ENCODE measurements at places on chromosomes 2 and 18.
A peak's percentile ranks its signal among the peaks of the same experiment; 100 is the strongest.

GRCh38 chr2:189179570-189179950 lies at the start of gene COL5A2:
Gene COL5A2 (minus strand): TSS chr2:189179761. CDS start chr2:189179604, 157 bp downstream.
- DNase-seq = no peak

- no peak for DNase-seq
Observed at GRCh38 chr18:52387175-52387574, 47.2 kb downstream of the DCC start.

DNA sequence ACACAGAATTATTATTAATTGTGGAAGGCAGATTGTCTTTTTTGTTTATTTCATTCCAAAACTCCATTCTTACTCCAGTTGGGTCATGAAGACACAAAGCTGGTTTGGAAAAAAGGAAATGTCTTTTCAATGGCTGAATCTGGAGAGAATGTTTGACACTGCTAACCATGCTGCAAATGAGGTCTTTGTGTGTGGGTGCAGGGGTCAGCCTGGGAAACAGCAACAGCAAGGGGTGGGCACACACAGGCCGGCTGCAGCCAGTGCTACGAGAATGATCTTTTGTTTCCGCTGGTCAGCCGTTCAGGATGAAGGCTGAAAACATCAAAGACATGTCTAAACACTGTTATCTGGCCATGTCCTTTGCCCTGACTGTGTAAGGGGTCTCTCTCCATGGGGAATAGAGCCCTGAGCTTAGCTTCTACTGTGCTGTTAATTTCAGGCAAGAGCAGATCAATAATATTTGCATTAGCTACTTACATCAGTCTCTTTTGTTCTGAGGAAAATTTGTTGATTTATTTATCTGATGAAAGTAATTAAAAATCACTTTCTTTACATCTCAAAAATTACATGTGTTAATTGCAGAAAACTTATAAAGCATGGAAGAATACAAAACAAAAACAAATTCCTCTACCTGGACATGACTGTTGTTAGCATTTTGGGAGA lies 33.3 kb upstream of the E2F6 start:
- DNase-seq = no peak

GRCh38 chr2:135198481-135198880 lies 146.4 kb downstream of the RAB3GAP1 start:
- DNase-seq = no peak

GRCh38 chr2:59713577-59713976 lies 839.9 kb downstream of the BCL11A start:
- DNase-seq = no peak

DNA sequence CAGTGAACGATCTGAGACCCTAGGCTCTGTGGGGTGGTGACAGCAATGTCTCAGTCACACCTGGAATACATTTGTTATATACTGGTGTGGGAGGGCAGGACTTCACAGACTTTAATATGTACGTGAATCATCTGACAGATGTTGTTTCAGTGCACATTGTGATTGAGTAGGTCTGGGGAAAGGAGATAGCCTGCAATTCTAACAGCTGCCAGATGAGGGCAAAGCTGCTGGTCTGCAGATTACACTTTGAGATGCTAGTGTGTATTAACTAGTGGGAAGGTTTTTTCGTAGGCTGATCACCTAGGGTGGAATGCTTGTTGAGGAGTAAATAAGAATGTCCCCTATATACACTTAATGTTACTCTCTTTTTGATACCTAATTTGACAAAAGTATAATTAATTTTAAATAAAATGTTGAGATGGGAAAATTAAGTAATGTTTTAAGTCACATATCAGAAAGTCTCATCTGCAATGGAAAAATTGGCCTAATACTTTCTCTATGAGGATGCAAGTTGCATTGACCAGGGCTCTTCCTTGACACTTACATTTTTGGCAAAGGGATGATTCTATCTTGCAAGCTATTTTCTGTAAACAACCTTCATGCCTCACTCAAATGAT lies 496.9 kb upstream of the HNMT start:
- peak; percentile 35 for DNase-seq

- DNase-seq = no peak
Observed at GRCh38 chr2:10140841-10141610, 18.5 kb downstream of the RRM2 start.

GRCh38 chr2:62495761-62496160 lies 10.2 kb downstream of the TMEM17 start:
- no peak for DNase-seq

DNA sequence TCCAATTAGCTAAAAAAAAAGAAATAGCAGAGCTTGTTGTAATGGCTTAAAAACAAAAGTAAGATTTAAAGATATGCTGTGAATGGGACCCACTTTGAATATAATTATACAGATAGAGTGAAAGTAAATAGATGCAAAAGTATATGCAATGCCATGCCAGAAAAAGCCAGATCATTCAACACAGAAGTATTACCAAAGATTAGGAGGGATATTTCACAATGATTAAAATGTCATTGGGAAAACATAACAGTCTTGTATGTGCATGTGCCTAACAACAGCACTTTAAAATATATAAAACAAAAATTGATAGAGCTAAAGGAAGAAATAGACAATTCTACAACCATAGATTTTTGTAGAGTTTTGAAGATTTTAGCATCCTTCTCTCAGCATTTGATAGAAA lies 19.9 kb upstream of the SIGLEC15 start:
- no peak for DNase-seq

GRCh38 chr2:97348265-97348664 lies 235.3 kb downstream of the ANKRD36 start:
- DNase-seq = no peak

DNA sequence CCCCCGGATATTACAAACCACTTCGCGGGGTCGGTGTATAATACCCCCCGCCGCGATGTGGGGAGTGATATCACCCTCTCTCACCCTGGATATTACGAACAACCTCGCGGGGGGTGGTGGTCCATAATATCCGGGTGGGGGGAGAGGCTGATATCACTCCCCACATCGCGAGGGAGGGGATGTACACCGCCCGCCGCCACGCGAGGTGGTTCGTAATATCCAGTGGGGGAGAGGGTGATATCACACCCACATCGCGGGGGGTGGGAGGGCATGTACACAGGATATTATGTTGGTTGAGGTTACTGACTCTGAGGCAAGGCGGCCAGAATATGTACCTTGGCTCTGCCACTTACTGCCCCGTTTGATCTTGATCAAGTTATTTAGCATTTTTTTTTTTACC lies 14.8 kb upstream of the CWC22 start:
- no peak for DNase-seq

DNA sequence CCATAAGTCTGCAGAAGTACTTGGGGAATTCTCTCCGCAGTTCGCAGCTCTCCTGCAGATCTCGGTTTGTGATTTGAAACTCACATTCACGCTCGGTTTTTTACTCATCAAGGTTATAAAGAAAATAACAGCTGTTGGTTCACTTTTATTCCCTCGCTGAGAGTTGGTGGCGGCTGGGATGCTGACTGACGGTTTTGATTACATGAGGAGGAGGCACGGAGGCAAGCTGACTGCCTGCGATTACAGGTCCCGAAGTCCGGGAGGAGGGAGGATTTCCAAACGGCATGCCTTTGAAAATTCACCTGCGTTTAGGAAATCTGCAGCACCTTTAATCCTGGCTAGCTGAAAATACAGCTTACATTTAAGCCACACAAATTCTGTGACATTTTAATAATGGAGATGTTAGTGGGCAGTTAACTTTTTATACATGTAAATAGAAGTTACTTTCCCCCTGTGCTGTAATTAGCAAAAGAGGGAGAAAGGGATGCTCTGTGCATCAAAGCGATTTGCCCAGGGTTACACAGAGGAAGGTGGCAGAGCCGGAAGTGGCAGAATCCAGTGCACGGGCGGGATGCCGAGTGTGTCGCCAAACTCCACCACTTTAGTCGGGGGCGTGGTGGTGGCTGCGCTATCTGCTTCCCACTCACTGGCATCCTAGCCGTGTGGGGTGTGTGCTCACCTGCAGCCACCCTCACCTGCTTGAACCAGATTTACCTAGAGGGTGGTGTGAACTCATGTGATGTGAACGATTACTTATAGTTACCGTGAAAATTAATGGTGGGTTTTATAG lies 14.7 kb downstream of the AGAP1 start:
- no peak for DNase-seq

DNA sequence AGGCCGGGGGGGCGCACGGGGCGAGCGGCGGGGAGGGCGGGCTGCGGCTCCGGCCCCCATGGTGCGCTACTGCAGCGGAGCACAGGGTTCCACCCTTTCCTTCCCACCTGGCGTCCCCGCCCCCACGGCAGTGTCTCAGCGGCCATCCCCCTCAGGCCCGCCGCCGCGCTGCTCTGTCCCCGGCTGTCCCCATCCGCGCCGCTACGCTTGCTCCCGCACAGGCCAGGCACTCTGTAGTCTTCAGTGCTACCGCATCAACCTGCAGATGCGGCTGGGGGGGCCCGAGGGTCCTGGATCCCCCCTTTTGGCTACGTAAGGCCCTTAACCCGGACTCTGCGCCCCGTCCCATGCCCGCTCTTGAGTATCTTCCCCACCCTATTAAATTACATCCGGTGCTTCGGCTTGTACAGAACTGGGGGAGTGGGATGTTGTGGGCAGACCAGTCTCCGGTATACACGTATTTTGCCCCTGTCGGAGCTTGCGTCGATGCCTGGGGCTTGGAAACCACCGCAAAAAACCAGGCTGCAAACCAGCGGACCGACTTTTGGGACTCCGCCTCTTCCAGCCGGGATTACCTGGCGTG lies 598 bp upstream of the WBP1 start:
- DNase-seq = peak; percentile 86

GRCh38 chr18:35513181-35513936 lies 15.6 kb upstream of the INO80C start:
- DNase-seq = no peak

DNA sequence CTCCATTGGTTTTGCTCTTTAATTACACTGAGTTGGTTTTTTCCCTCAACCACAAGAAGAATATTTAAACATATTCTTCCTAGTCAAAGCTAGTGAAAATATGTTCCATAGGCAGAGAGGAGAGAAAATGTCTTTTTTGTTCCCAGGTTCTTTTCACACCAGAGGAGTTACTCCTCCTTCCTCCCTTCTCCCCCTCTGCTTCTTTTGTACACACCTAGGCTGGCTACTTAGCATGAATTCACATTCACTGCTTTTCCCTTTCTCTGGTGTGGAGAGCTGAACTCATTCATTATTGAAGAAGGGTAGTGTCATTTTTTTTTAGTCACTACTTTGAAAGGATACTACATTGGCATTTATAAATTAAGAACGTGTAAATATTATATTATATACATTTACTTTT lies 56.6 kb upstream of the UGP2 start:
- no peak for DNase-seq

GRCh38 chr2:129914538-129915302 lies 64.7 kb upstream of the RAB6C start:
- no peak for DNase-seq

- no peak for DNase-seq
Observed at GRCh38 chr2:101956465-101957438, 35.0 kb upstream of the IL1R2 start.

DNA sequence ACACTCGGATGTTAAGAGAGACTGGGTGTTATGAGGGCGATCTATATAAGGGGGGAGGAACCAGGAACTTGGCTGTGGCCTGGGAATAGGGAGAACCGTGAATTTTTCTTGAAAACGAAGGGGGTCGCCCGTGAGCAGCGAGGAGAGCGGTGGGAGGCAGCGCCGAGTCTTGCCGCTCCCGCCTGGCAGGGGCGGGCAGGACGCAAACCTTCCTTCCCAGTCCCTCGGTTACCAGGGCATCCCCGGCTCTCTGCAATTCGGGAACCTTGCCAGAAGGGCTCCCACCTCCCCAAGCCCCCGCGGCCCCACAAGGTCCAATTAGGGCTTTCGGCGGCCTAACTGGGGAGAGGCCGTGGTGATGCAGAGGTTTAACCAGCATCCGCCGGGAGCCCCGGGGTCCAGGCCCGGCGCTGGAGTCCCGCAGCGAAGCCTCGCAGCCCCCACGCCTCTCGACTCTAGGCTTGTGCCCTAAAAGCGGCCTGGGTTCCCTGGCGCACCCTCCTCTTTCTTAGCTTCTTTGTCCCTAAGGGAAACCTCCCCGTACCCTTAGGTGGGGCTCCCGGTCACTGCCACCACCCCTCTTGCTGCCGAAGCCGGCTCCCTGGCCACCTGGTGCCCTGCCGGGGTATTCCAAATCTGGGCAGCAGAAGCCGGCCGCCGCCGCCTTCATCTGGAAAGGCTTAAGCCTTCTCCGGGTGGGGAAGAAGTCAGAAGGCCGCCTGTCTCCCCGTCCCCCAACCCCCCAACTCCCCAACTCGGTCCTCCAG lies 680 bp upstream of the FHOD3 start:
- DNase-seq = no peak

- no peak for DNase-seq
Observed at GRCh38 chr2:39781697-39782096, 2.6 kb upstream of the THUMPD2 start.

- no peak for DNase-seq
Observed at GRCh38 chr2:207354462-207354861, 175.3 kb upstream of the CREB1 start.

GRCh38 chr2:209610631-209611030 lies 161.0 kb upstream of the UNC80 start:
- DNase-seq = no peak

GRCh38 chr2:205020673-205021072 lies 475.4 kb downstream of the PARD3B start:
- DNase-seq = no peak

- no peak for DNase-seq
Observed at GRCh38 chr2:226059961-226060627, 660.6 kb downstream of the NYAP2 start.

DNA sequence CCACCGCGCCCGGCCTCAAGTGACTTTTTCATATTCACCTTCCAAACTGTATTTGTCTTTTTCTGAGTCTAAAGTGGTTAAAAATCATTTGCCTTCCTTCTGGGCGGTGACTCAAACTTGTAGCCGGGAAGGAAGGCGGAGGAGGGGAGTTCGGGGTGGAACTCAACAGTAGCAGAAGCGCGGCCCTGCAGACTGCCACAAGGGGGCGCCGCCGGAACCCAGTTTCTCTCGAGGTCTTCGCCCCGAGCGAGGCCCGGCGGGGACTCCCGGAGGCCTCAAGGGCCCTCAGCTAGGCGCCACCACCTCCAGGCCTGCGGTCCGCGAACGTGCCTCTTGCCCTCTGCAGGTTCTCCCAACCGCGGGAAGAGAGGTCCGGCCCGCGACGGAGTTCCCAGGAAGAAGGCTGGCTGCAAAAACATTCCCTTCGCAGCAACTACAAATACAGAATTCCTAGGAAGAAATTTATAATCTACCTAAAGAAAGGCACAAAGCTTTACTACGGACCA lies 16.8 kb upstream of the ITM2C start:
- peak; percentile 94 for DNase-seq

GRCh38 chr2:75356865-75357264 lies 157.5 kb upstream of the TACR1 start:
- DNase-seq = no peak

Measured in activated CD4-positive, alpha-beta T cell treated with anti-CD3 and anti-CD28 coated beads, Interleukin-10, Interleukin-2, amounts not matched to agents 100 ng/mL and 50 ng/mL, durations not matched to agents 16 hours and 8 hours (primary cell).